ENCODE measurements at places on chromosomes 12 and 14.

GRCh38 chr12:100956311-100956852 is 161.8 kb downstream of the ANO4 start:
- no peaks in the 10 kb centered on the region for H3K27me3 ChIP-seq
- no peak overlapping the region for H3K27ac ChIP-seq
- H3K36me3 ChIP-seq, result no peaks in the 10 kb centered on the region
- DNase-seq, result no peak

GRCh38 chr12:132268674-132269073 is 60.7 kb downstream of the GALNT9 start:
- H3K36me3 ChIP-seq, result no peaks in the 10 kb centered on the region
- H3K27ac ChIP-seq, result no peak overlapping the region
- no peaks in the 10 kb centered on the region for H3K27me3 ChIP-seq
- H3K4me1 ChIP-seq, result no peaks in the 10 kb centered on the region
- H3K4me3 ChIP-seq, result no peak overlapping the region

GRCh38 chr12:48009471-48009870 is 5.2 kb upstream of the COL2A1 start:
- DNase-seq, result no peak
- peaks cover 100% of the 10 kb centered on the region for H3K27me3 ChIP-seq
- H3K4me1 ChIP-seq, result peaks cover 13% of the 10 kb centered on the region
- no peak overlapping the region for H3K27ac ChIP-seq
- H3K4me3 ChIP-seq, result no peak overlapping the region
- H3K36me3 ChIP-seq, result no peaks in the 10 kb centered on the region

DNA sequence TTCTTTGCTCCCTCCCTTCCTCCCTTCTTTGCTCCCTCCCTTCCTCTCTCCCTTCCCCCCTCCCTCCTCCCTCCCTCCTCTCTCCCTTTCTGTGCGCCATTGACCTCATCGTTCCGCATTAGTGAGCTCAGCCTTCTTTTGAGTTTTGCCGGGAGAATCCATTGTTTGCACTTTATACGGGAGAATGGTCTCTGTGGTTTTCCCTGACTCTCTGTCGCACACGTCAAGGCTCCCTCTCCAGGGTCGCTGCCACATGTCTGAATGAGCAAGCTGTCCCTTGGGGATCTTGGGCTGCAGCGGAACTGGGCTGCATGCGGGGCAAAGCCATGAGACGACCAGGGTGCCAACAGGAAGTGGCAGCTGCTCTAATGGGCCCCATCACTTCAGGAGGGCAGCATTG is 118.5 kb downstream of the GLT1D1 start:
- H3K4me3 ChIP-seq, result no peak overlapping the region
- H3K36me3 ChIP-seq, result no peaks in the 10 kb centered on the region
- peak; percentile 30 for DNase-seq
- peaks cover 8% of the 10 kb centered on the region for H3K4me1 ChIP-seq

GRCh38 chr14:68511129-68512047 is 281.5 kb downstream of the ZFP36L1 start:
- no peak for DNase-seq
- H3K36me3 ChIP-seq, result no peaks in the 10 kb centered on the region
- no peak overlapping the region for H3K27ac ChIP-seq
- no peaks in the 10 kb centered on the region for H3K4me1 ChIP-seq
- no peaks in the 10 kb centered on the region for H3K27me3 ChIP-seq

- no peak overlapping the region for H3K27ac ChIP-seq
- peaks cover 3% of the 10 kb centered on the region for H3K4me1 ChIP-seq
- H3K4me3 ChIP-seq, result no peak overlapping the region
- DNase-seq, result no peak
- H3K36me3 ChIP-seq, result no peaks in the 10 kb centered on the region
Measured at GRCh38 chr14:89259951-89260609, 157.0 kb downstream of the FOXN3 start.

- H3K36me3 ChIP-seq, result no peaks in the 10 kb centered on the region
- no peak for DNase-seq
Measured at GRCh38 chr12:67702136-67702535, 53.6 kb downstream of the DYRK2 start.

DNA sequence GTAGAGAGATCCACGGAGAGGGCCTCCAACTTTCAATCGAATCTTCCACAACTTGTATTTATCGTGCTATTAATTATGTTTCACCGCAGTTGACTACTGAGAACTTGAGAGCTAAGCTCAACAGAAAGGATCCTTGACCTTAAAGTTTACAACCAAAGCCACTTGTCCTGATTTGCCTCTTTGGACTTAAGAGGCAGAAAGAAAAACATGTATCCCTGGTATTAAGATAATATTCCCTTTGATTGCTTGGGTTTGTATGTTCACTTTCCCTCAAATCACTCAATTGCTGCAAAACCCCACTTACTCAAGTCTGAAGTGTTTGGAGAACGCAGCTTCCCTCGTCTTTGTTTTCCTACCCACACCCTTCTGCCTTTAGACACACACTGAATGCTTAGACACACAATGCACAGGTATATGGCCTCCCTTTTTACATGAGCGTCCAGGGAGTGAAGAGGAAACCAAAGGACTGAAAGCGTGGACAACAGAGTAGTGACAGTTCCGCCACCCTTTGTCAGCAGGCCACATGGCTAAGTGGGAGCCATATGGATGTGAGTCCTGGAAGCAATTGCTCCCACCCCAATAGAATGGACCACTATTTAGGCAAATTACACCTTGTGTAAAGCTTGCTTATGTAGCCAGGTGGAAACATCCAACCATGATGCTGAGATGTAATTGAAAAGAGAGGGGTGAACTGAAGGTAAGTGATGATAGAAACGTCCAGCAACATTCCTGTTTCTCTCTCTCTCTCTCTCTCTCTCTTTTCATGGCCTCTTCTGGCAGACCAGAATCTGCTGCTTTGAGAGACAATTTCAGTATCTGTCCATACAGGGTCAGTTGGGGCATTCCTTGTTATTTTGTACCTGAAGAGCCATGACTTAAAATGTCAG is 1.4 kb upstream of the PKP2 start:
- H3K4me3 ChIP-seq, result peak overlapping the region; percentile 71
- peaks cover 30% of the 10 kb centered on the region for H3K4me1 ChIP-seq
- H3K27me3 ChIP-seq, result no peaks in the 10 kb centered on the region
- H3K36me3 ChIP-seq, result no peaks in the 10 kb centered on the region
- 0 out of 2 replicates have a peak overlapping the region, but pooled peaks have one; percentile 20 for H3K27ac ChIP-seq

DNA sequence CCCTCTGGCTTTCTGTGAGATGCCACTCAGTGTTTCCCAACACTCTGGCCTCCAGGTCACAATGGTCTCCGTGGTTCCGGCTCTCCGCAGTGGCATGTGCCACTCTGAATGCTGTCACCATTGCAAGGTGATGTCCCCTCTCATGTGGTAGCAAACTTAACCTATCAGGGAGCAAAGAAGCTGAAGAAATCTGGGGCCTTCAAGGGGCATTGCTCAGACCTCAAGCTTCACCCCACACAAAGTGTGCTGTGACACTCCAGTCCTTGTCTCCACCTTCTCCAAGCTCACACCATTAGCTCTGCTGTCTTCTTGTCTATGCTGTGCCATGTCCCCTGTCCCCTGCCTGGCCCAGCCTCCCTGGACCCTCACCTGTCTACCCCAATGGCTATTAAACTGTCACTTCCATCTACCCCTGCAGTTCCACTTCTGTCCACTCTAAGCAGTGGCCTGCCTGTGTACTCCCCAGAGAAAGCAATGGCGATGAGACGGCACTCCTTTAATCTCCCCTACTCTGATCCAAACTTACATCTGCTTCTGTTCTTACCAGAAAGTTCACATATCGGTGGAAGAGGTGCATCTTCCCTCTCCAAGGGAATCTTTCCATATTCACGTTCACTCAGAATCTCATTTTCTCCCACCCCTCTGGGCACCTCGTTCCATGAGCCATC is 93.7 kb downstream of the DHRS2 start:
- H3K36me3 ChIP-seq, result no peaks in the 10 kb centered on the region
- H3K27ac ChIP-seq, result no peak overlapping the region
- H3K4me1 ChIP-seq, result no peaks in the 10 kb centered on the region
- no peaks in the 10 kb centered on the region for H3K27me3 ChIP-seq

DNA sequence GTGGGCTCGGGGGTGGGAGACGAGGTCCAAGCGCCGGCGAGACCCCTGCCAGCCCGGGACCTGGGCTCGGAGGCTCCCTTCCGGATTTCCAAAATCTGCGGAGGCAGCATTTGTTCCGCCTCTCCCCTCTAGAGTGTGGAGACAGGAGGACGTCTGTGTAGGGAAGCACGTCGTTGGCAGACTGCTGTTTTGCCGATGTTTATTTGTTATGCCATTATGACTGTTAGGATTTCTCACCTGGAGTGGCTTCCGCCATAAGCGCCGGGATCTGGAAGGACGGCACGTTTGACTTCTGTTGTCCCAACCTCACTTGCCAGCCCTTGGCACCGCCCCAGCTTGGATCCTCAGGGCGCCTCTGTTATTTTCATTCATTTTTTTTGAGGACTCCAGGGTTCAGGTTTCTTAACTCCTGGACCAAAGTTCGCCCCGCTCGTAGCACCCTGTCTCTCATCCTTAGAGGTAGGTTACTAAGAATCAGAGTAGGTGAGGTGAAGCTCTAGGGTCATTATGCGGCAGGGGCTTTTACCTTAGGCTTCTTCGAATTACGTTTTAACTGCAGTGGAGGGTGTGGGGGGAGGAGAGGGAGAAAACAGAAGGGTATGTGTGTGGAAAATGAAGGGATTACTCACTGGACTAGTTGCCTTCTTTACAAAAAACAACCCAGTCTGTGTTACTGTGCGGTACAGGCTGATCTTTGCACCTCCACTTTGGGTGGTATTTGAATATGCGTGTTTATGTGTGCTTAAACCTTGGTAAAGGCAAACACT is 547 bp upstream of the PYGL start:
- peaks cover 11% of the 10 kb centered on the region for H3K4me1 ChIP-seq
- H3K4me3 ChIP-seq, result peak overlapping the region; percentile 77
- H3K27me3 ChIP-seq, result peaks cover 8% of the 10 kb centered on the region
- peak overlapping the region; percentile 59 for H3K27ac ChIP-seq
